ENCODE measurements at places on chromosomes 4 and X. TPM values are rescaled to one million over a fixed set of nuclear protein-coding genes. Genes with fewer than 3 reads are reported as not detected.

SLC16A2 gene
- total RNA-seq: 10.7 TPM

DNA sequence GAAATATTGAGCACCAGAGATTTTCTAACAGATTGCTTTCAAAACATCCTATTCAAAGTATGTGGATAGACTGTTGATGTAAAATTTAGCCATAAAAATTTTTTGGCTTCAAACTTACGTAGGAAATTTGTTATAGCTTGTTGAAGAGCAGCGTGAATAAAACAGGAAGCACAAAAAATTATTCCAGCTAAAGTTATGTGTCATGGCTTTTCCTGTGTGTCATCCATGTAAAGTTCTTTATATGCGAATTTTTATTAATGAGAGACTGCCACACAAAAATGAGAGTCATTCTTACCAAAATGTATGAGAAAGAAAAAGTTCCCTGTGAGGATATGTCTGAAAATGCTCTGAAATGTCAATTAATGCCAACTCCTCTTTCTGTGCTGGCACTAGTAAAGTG is 19.5 kb downstream of the EPGN start:
- no peak for DNase-seq

SPIN2A gene
- 2.1 TPM for total RNA-seq

DNA sequence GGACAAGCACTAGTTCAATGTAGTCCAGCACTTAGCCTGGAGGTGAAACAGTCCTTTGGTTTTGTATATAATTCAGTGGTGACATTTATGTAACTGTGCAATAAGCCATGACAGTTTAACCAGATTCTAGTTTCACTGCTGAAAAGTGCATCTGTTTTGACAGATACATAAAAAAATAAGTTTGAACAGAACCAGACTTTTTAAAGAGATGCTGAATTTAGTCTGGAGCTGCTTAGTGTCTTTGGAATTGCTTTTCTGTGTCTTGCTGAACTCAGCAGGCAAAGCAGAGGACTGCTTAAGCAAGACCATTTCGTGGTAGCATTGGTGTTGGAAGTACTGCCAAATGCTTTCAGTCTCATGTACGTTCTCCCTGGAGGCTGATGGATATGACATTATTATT is 393.5 kb downstream of the MAPK10 start:
- no peak for DNase-seq

SPANXA1 gene
- not detected for total RNA-seq

GRCh38 chr4:187501731-187502130 is 493.8 kb upstream of the ZFP42 start:
- no peak for DNase-seq

DNA sequence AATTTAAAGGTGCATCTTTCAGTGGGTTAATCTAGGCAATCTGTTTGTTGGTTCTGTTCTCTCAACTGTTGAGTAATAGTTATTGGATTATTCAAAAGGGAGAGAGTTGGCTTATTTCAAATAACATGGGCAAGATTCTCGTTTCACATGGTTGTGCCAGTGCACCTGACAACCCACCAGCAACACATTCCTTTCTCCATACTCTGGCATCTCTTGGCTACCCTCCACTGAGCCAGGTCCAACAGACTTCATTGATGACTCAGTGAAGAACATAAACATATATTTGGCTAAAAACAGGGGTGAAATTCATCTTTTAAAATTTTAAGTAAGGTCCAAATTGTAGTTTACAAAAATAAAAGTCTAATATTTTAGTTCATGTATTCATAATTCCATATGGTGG is 967.2 kb downstream of the RPA4 start:
- DNase-seq: no peak

DNA sequence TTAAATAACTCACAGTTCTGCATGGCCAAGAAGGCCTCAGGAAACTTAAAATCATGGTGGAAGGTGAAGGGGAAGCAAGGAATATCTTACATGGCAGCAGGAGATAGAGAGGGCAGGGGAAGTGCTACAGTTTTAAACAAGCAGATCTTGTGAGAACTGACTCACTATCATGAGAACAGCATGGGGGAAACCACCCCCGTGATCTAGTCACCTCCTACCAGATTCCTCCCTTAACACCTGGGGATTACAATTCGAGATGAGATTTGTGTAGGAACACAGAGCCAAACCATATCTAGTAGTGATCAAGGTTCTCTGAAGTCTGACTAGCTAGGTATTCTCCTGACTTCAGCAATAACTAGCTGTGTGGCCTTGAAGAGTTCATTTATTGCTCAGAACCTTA is 56.0 kb downstream of the BANK1 start:
- no peak for DNase-seq

ANKRD37 gene
- 7.3 TPM for total RNA-seq

DNA sequence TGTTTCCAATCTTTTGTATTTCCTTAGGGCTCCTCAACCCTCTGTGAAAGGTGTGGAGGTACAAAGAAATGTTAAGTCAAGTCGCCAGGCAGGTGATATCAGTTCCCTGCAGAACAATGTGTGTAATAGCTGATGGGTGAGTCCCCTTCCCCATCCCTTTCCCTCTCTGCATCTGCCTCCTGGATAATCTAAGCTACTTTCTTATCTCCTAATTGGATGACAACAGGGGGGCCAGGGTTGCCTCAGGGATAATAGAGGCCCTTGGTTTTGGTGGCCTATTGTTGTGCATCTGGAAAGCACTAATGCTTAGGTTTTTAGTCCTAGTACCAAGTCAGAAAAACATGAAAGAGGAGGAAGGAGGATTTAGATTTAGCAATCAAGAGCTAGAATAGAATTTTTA is 29.1 kb downstream of the MAGED1 start:
- no peak for DNase-seq

FSTL5 gene
- total RNA-seq: not detected

NWD2 gene
- not detected for total RNA-seq

SCLT1 gene
- 18.3 TPM for total RNA-seq

DNA sequence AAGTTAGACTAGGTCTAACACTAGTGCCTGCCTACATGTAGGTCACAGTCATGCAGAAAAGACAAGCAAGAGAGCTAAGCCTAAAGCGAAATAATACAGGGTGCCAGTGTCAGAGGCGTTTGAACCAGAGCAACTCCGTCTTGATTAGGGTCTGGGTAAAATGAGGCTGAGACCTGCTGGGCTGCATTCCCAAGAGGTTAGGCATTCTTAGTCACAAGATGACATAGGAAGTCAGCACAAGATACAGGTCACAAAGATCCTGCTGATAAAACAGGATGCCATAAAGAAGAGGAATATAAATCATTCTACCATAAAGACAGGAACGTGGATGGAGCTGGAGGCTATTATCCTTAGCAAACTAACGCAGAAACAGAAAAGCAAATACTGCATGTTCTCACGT is 120.9 kb downstream of the BEND2 start:
- no peak for DNase-seq
